ENCODE measurements at places on chromosomes 4 and X. TPM values are rescaled to one million over a fixed set of nuclear protein-coding genes. Genes with fewer than 3 reads are reported as not detected.

DNA sequence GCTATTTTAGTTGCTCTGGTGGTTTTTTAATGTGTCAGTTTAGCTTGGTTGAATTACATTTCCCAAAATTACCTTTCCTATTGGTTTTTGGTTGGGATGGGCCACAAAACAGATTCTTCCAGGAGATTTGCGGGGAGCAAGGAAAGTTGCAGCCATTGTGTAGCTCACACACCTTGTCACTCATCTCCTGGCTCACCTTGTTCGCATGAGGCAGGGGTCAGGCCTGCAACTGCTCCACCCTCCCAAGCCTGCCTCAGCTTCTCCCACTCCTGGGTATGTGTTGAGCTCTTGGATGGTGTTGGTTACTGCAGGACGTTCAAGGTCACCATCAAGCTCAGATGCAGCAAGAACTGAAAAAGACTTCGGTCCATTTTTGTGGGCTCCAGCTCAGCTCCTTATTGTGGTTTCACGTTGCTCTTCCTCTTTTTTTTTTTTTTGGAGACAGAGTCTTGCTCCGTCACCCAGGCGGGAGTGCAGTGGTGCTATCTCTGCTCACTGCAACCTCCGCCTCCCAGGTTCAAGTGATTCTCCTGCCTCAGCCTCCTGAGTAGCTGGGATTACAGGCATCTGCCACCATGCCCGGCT is 95.6 kb upstream of the METTL14 start:
- no peak for DNase-seq
- no peaks in the 10 kb centered on the region for H3K4me1 ChIP-seq
- no peaks in the 10 kb centered on the region for H3K36me3 ChIP-seq

DNA sequence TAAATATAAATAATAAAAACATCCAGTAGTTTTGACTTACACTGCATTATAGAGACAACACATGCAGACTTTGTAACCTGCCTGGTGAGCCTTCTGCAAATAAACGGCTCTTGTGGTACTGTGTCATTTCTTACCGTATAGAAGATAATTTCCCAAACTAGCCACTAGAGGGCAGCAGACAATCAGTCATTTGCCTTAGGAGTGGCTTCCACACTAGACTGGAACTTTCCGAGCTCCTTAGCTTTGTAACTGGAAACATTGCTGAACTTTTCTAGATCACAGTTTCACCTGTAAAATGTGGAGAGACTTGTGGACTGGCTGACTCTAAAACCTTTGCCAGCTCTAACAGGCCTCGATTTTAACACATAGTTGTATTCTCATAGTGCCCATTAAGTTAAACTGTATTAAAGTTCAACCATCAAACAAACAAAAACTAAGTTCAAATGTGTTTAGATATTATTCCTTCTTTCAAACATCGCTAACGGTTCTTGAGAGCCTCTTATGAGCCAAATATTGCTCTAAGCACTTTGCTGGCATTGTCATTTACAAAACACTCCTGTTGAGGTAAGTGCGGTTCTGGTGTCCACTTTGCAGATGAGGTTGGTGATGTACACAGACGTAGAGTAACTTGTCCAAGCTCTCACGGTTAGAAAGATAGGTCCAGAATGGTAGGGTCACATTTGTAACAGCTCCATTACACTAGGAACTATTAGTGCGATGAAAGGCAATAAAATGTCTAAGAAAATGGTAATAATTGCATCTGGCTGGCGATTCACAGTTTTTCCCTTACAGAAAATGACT is 345.5 kb downstream of the ANK2 start:
- peak; percentile 85 for DNase-seq
- H3K4me1 ChIP-seq, result no peaks in the 10 kb centered on the region
- H3K27ac ChIP-seq, result no peak overlapping the region
- H3K36me3 ChIP-seq, result no peaks in the 10 kb centered on the region
- no peaks in the 10 kb centered on the region for H3K27me3 ChIP-seq
- no peak overlapping the region for H3K4me3 ChIP-seq

- no peak overlapping the region for H3K4me3 ChIP-seq
- no peaks in the 10 kb centered on the region for H3K4me1 ChIP-seq
- H3K27me3 ChIP-seq, result no peaks in the 10 kb centered on the region
- H3K36me3 ChIP-seq, result no peaks in the 10 kb centered on the region
Observed at GRCh38 chr4:80475798-80476197, 140.3 kb downstream of the CFAP299 start.

GRCh38 chr4:47195706-47196105 is 164.3 kb downstream of the GABRB1 start:
- H3K4me3 ChIP-seq, result no peak overlapping the region
- no peak overlapping the region for H3K27ac ChIP-seq
- no peaks in the 10 kb centered on the region for H3K4me1 ChIP-seq

- H3K36me3 ChIP-seq, result no peaks in the 10 kb centered on the region
- no peak overlapping the region for H3K27ac ChIP-seq
- no peak for DNase-seq
- H3K27me3 ChIP-seq, result no peaks in the 10 kb centered on the region
Observed at GRCh38 chr4:163610648-163611047, 116.2 kb downstream of the TMA16 start.

GRCh38 chr4:173415885-173416653 is 17.2 kb upstream of the SCRG1 start:
- H3K4me3 ChIP-seq, result no peak overlapping the region
- no peak for DNase-seq
- no peaks in the 10 kb centered on the region for H3K36me3 ChIP-seq

- no peaks in the 10 kb centered on the region for H3K27me3 ChIP-seq
- DNase-seq, result no peak
- H3K4me1 ChIP-seq, result no peaks in the 10 kb centered on the region
Observed at GRCh38 chrX:132737743-132738142, 220.7 kb downstream of the HS6ST2 start.

DNA sequence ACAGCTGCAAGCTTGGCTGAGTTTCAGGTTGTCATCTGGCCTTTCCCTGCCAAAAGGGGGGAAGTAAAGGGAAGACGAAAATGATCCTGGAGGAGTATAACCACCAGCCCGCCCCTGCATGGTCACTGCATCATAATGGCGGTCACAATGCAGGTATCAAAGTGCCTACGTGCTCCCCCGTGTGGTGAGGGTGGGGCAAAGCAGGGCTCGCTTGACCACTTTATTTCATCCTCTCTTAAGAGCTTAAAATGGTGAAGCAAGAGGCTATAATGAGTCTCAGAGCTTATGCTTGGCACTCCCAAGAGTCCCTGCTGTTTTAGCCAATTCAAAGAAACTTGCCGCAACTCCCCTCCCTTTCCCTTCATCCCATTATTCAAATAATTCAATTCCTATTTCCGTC is 105.6 kb downstream of the APOOL start:
- H3K27ac ChIP-seq, result no peak overlapping the region
- H3K27me3 ChIP-seq, result no peaks in the 10 kb centered on the region
- H3K4me1 ChIP-seq, result no peaks in the 10 kb centered on the region
- DNase-seq, result peak; percentile 8
- no peaks in the 10 kb centered on the region for H3K36me3 ChIP-seq
- no peak overlapping the region for H3K4me3 ChIP-seq

DNA sequence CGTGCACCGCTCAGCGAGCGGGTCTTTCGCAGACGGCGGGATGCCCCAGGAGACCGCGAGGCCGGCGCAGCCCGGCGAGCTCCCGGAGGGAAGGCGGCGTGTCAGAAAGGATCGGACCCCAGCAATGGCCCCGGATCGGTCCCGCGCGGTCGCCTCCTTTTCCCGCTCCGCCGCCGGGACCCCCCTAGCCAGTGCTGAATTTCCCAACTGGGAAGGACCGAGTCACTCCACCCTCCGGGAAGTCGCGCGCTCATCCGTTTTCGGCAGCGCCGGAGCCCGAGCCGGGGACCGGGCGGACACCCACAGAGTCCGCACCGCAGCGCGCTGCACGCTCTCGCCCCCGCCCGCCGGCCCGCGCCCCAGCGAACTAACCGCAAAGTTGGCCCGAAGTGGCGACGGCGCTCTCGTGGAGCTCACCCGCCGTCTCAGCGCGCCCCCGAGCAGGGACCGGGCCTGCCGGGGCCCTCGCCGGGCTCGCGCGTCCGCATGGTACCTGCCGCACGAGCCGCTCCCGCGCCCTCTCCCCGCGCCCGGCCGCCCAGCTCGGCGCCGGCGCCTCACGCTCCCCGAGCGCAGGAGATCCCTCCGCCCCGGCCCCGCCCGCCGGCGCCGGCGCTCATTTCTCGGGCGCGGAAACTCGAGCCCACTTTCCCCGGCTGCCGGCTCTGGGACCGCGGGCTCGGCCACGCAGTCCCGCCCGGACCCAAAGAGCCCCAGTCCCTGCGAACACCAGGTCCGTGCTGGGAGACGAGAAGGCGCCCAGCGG is at the start of gene FAT1:
TSS of gene FAT1 (minus strand) at position 565 of the 766 bp plus-strand sequence. CDS start 14,029 bp downstream, outside the sequence.
- H3K4me3 ChIP-seq, result no peak within 1 kb of the TSS
- no peaks in the 10 kb centered on the region for H3K36me3 ChIP-seq
- no peak for DNase-seq
- H3K4me1 ChIP-seq, result no peaks in the 10 kb centered on the region

The GPR34 gene
- 0.53 TPM for polyA plus RNA-seq

The CDK16 gene
- 8.7 TPM for polyA plus RNA-seq

The F9 gene
- not detected for polyA plus RNA-seq

The HPGDS gene
- not detected for polyA plus RNA-seq

The PDE5A gene
- 0.63 TPM for polyA plus RNA-seq

The PNMA6F gene
- polyA plus RNA-seq, result not detected

Data from CD4-positive, CD25-positive, alpha-beta regulatory T cell (primary cell).